ENCODE measurements at places on chromosomes 7 and 10.

DNA sequence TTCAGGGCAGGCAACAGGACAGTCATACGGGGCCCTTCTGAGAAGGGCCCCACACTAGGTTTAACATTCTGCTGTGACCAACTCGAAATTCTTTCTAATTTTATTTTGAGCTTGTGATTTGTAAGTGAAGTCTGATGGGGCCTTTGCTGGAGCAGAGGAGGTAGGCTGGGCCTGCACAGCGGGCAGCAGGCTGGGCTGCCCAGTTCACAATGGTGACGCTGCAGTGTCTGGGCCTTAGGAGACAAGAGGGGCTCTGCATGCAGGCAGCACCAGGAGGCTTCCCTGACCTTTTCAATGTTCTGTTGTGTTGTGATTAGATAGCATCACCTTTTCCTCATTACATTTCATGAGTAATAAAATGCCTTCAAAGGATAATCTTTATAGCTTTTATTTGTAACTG is 175.1 kb downstream of the CXCL12 start:
- DNase-seq: no peak

DNA sequence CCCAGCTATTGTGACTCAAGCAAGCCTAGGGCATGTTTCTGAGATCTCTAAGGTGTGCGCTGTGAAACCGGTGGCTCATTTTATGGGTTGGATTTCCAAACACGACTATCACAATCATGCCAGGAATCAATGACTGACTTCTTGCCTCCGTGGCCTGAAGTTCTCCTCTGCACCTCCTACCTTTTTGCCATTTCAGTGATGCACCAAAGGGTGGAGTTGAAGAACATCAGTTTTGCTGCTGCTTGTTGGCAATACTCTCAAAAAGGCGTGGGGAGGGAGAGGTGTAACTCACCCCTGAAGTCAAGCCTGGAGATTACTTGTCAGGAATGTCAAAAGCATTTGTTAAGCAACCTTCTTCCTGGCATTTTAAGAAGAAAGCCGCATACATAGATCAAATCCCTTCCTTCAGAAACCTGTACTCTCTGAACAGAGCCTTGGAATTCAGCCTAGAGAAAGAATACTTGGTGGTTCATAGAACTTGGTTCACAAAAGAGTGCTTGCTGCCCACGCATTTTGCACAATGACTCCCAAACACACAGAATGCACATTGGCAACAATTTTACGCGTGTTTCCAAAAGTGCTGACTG is 41.0 kb downstream of the KIAA1217 start:
- no peak for DNase-seq

GRCh38 chr7:69429911-69430383 is 168.3 kb upstream of the AUTS2 start:
- DNase-seq: no peak

- no peak for DNase-seq
These were observed 3.0 kb downstream of the CALN1 start for GRCh38 chr7:72408966-72409637.

DNA sequence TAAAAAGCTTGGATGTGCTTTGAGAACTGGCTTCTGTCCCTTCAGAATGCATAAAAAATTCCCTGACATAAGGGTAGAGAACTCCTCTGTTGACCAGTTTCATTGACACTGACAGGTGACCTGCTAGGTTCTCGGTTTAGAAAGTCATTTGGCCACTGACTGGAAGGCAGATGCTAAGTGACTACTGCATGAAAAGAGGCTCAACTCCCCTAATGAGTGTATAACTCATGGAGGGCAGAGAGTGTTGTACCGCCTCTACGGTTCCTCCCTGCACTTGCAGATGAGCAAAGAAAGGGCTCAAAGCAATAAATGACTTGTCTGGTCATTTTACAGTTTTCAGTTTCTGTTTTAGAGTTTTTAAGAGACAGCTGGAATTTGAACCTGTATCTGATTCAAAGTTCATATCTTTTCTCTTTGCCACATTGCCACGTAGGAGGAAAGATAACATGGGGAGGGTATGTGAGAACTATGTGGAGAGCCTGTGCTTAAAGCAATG is 2.9 kb upstream of the FGL2 start:
- DNase-seq: no peak

GRCh38 chr7:23234569-23235296 is 11.8 kb upstream of the GPNMB start:
- DNase-seq: no peak

- DNase-seq: no peak
These were observed 108.1 kb upstream of the CARD11 start for GRCh38 chr7:3151784-3152183.

GRCh38 chr7:137146012-137146455 is 197.5 kb downstream of the PTN start:
- no peak for DNase-seq

GRCh38 chr7:146375170-146375569 is 258.6 kb downstream of the CNTNAP2 start:
- no peak for DNase-seq

- no peak for DNase-seq
These were observed 83.3 kb upstream of the PCGF5 start for GRCh38 chr10:91137011-91137643.

GRCh38 chr10:34179280-34179679 is 635.8 kb downstream of the PARD3 start:
- DNase-seq: no peak

GRCh38 chr10:123004298-123004697 is 4.3 kb downstream of the IKZF5 start:
- DNase-seq: no peak

GRCh38 chr10:131882151-131882550 is 18.7 kb upstream of the PPP2R2D start:
- no peak for DNase-seq

GRCh38 chr7:45978731-45979211 is 57.7 kb upstream of the IGFBP3 start:
- DNase-seq: no peak

GRCh38 chr10:119084896-119085295 is 4.3 kb upstream of the EIF3A start:
- no peak for DNase-seq

DNA sequence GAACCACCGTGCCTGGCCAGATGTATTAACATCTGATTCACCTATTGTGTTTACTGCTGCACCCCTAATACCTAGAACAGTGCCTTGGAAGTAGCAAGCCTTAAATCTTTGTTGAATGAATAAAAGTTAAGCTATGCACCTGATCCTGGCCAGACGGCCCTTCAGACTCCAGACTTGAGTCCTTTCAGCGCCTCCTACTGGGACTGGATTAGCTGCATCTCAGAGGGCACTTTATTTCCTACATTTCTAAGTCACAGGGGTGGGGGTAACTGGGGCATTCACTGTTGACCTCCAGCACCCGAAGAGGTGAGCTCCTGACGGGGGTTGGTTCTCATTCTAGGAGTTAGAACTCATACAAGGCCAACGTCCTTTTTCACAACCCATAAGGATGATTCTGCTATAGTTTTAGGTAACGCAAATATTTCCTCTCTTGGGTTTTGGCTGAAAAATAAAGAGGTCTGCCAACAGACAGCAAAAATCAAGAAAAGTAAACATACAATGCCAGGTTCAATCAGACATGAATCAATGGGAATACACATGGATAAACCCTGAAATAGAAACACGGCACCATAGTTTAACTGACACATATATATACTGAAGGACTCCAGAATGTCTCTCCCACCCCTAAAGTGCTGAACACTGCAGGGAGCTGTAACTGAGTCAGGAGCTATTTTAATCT is 48.0 kb upstream of the DLG5 start:
- no peak for DNase-seq

DNA sequence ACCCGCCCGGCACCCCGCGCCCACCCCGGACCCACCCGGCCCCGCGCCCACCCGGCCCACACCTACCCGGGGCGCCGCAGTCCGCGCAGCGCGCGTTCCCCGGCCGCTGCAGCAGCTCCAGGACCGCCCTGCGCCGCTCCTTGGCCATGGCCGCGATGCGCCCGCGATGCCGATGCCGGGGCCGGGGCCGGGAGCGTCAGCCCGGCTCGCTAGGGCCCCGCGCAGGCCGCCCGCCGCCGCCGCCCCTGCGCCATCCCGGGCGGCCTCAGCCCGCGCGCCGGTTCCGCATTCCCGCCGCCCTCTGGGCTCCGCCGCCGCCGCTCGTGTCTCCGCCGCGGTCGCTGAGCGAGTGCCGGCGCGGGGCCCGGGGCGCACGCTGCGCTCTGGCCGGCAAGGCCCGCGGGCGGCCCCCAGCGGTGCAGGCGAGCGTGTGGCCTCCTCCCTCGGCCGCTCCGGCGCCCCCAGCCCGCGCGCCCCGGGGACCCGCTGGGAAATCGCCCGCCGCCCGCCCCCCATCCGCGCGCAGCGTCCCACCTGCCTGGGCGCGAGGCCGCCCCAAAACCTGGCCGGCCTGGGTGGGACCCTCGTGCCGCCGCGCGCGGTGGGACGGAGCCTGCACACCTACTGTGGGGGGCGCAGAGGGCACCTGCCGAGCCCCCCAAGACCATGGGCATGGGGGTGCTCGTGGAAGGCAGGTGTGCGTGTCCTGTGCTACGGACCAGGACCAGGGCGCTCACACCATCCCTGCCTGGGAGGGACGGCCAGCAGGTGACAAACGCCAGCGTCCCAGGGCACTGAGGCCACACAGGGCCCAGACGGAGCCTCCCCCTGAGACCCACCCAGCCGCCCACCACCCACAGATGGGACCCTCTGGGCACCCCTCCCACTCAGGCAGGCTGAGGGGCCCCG is at the start of gene ADAP1:
ADAP1 (minus strand) TSS at position 351 of the 909 bp plus-strand sequence; CDS start at position 148, 203 bp downstream.
- DNase-seq: peak; percentile 60

DNA sequence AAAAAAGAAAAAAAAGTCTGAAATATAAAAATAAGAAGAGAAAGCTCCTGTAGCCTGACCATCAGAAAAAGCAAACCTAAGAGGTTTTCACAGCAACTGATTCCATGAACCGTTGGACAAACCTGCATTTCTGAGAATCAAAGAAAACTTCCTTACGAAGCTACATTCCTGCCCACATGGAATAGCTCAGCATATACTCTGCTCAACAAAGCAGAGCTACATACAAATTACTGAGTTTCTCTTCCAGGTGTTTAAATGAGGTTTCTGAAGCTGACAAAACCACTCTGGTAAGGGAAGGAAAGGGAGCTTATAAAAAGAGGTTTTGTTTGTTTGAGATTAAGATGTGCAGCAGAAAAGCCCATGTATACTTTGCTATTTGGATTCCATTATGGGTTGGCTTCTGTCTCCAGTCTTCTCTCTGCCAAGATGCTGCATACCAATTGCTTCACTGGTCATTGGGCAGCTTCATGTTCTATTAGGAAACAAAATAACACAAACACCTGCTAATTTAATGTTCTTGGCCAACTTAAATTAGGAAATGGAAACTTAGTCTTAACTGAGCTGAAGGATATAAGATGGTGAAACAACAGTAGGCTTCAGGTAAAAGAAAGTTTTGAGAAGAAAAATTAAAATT is 314.1 kb downstream of the LRRTM3 start:
- no peak for DNase-seq

- no peak for DNase-seq
These were observed 11.1 kb downstream of the LARP4B start for GRCh38 chr10:920450-920849.

- DNase-seq: no peak
These were observed 114.2 kb downstream of the DYNC1I1 start for GRCh38 chr7:95886501-95887090.

DNA sequence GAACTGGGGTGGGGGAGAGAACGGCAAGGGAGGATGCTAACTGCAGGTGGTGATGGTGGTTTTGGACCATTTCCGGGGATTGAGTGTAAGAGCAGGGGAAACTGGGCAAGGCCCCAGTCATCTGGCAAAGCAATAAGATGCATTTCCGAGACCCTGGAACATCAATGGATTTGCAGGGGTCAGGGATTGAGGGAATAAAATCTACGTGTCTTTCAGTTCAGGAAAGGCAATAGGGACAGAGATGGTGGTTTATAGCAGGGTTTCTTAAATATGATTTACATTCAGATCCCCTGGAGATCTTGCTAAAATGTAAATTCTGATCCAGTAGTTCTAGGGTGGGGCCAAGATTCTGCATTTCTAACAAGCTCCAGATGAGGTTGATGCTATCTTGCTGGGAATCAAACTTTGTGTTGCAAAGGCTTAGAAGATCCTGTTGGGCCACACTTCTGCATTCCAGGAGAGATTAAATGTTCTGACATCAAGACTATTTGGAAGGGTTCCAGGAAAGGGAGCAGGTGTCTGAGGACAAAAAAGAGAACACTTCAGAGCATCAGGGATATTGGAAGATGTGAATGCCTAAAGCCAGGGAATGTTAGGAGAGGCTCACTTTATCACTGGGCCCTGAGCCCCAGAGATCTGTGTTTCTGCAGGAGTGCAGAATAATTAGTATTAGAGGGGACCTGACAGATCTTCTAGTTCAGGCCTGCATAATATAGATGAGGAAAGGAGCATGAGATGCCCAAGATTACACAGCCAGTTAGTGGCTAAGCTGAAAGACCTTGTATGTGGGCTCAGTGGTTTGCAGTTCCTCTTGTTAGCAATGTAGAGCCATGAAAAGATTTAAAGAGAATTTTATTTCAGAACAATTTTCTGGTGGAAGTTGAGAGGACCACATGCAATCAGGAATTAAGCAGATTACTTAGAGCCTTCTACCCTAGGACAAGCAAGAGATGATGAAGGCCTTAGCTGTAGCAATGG is 32.4 kb downstream of the BLNK start:
- DNase-seq: no peak

DNA sequence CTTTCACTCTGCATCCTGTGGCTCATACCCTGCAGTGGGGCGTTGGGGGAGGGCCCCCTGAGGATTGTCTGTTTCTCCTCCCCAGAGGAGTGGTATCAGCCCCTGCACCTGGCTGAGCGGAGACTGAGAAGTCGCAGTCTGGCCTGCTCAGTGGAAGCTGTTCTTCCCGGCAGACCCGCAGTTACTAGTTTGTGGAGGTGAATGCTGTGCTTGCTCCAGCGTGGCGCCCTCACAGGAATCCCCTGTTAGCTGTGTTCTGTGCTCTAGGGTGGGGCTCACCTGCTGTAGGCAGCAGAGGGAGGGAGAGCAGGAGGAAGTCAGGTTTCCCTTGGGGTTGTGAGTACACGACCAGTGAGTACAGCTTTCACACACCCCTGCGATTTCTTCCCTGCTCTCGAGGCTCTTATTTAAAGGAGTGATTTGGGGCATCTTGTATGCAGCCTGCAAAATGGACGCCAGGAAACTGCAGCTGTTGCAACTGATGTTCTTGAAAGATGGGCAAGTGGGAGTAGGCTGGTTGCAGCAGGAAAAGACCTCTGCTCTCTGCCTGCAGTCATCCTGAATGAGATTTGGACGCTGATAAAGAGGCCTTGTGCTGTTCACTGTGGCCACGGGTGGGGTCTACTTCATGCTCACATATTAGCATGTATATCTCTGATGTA is 66.4 kb downstream of the HK1 start:
- DNase-seq: peak; percentile 32

DNA sequence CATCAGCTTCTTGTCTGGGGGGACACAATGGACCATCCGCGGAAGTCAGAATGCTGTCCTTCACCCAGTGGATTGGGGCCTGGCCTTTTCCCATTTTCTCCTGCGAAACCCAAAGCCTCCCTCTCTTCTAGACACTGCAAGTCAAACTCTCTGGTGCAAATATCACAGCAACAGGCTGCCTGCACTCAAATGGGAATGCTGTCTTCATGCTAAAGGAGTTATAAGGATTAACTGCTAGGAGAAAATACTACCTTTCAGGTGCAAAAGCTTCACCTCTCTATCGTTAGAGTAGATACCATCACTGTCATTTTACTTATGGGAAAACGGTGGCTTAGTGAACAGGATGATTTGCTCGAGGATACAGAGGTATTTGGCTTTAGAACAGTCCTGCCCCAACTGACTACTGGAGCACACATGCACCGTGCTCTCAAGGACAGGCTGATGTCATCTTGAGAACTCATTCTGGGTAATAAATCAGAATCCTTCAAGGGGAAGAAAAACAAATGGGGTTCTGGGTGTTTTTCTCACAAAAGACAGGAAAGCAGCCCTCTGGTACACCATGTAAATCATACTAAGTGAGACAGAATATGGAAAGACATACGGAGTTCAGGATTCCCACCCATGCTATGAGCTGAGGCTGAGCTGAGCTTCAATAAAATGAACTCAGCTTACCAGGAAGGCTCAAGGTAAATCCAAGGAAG is 100.9 kb downstream of the SAMD9 start:
- no peak for DNase-seq

Measured in CD4-positive, alpha-beta T cell treated with Interleukin-2 at 100 ng/mL for 4 hours (primary cell).